Panc1 (cell line): ENCODE measurements at places on chromosomes 13 and 19.

DNA sequence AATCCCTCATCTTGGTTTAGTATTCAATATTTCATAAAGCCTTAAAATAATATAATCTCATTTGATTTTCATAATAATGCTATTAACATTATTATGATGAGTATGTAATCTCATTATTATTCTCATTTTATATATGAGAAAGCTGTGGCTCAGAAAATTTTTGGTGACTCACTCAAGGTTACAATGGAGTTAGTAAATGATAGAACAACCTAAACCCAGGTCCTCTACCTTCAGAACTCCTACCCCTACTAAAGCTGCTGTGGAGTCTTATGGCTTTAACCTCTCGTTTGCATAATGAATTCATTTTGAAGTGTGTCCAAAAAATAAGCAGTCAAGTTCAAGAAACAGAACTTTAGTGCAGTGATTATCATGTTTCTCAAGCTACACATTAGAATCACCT lies 226.3 kb downstream of the TBC1D4 start:
- no peak for DNase-seq

DNA sequence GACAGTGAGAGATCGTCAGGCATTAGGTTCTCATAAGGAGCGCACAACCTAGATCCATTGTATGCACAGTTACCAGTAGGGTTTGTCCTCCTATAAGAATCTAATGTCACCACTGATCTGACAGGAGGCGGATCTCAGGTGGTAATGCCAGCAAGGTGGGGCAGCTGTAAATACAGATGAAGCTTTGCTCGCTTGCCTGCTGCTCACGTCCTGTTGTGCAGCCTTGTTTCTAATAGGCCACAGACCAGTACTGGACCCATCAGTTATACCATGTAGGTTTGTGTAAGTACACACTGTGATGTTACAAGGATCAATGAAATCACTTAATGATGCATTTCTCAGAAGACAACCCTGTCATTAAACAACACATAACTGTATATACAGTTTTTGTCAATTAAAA lies 23.5 kb downstream of the VWA8 start:
- DNase-seq, result no peak

DNA sequence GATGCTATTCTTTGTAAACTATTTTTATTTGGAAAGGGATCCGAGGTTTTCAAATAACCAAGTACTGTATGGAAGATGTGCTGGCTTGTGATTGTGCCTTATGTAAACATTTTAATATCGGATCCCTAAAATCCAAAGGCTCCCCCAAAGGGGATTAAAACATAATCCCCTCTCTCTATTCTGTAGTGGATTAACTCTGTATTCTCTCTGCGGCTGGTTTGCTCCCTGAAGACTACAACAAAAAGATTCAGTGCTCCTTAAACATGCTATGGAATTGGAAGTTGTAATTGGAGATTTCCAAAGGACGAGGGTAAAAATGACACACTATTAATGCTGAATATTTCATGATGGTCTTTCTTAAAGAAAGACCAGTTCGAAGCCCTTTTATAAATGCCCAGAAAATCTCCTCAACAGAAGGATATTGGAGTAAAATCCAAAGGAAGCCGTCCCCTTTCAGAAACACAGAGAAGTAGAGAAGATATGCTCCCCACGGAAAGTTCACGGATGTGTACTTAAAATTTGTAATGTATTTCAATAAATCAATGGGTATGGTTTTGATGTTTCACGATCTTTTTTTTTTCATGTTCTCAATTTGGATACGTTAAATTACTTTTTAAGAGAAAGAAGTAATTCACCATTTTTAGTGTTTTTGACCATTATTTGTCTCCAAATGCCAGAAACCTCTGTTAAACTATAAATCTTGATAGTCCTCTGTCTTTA lies 6.5 kb downstream of the MAB21L1 start:
- no peak for DNase-seq

- DNase-seq, result no peak
These were observed 26.2 kb downstream of the CSNK1G2 start for GRCh38 chr19:1967087-1967608.

DNA sequence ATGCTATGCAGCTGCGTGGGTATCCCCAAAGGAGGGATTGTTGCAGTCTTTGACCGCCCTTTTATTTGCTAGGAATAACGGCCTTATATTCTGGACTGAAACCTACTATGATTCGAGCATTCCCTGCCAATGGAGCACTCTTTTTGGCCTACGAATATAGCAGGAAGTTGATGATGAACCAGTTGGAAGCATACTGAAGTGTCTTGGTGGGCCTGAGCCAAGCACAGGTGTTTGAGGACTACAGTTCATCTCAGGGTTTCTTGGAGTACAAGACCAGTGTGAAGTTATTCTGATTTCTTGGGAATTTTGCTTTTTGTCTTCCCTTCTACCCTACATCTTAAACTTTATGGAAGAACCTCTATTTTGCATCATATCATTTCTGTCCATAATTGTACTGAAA lies 20.1 kb downstream of the SLC25A15 start:
- DNase-seq, result no peak

DNA sequence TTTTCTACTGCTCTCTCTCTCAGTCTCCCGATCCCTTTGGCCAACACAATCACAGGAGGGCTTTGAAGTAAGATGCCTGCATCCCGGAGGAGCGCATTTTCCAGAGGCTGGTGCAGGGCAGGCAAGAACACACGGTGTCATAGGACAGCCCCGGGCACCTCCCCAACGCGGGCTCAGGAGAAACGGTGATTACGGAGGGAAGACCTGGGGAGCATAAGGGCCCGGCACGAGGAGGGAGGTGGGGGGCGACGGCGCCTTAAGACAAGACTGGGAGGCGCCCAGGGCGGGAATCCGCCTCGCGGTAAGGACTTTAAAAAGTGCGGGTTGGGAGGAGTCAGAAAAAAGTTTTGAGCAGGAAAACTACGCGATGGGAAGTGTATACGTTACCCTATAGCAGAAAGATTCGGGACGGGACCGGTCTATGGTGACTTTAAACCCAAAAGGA lies 18.7 kb upstream of the ZNF888 start:
- DNase-seq, result no peak

GRCh38 chr13:21012211-21012610 lies 49.2 kb downstream of the LATS2 start:
- DNase-seq, result no peak

DNA sequence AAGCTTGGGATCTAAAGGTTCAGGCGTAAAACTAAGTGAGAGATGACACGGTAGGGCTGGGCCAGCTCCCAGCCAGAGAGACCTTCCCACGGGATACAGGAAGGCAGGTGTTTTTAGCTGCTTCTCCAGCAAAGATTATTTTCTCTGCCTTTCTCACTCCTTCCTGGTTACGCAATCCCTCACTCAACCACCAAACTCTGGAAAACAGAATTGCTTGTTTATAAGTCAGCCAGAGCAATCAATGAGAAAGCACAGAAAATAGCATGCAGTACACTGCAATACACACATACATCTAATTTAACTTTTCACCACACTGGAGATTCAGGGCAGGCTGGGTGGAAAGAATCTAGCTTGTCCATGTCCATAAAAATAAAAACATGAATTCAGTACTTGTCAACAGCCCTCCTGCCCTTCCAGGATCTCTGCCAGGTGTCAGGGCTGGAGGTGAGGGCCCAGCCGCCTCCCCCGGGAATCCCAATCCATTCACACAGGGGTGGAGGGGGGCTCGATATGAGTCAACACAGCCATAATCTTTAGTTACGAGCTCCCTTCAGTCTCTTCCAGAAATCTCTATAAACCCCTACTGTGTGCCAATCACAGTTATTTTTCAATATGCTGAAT lies 12.2 kb downstream of the RHPN2 start:
- no peak for DNase-seq

DNA sequence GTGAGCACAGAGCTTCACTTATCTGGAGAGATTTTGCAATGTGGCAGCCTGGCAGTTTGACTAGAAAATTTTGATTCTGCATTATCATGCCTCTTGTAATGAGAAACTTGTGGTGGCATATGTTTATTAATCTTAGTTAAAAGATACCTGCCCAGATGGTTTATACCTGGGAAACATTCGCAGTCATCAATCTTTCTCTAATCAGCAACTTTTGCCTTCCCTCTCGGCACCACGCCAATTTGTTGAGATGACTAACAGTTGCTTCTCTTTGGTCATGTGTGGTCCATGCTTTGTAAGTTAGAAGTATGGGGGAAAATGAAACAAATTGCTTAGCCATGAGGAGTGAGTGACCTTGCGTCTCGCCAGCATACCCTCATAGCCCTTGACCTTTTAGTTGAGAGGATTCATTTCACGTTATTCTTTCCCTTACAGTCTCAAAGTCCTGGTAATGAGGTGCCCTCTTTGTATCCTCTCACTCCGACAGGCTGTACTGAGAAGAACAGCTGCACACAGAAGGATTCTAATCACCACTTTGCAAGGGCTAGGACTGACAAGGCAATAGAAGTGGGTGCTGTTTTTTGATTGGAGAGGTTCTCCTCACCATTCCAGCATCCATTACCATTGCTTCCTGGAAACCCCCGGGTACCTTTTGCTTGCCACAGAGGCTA lies 201.4 kb downstream of the OXGR1 start:
- no peak for DNase-seq

DNA sequence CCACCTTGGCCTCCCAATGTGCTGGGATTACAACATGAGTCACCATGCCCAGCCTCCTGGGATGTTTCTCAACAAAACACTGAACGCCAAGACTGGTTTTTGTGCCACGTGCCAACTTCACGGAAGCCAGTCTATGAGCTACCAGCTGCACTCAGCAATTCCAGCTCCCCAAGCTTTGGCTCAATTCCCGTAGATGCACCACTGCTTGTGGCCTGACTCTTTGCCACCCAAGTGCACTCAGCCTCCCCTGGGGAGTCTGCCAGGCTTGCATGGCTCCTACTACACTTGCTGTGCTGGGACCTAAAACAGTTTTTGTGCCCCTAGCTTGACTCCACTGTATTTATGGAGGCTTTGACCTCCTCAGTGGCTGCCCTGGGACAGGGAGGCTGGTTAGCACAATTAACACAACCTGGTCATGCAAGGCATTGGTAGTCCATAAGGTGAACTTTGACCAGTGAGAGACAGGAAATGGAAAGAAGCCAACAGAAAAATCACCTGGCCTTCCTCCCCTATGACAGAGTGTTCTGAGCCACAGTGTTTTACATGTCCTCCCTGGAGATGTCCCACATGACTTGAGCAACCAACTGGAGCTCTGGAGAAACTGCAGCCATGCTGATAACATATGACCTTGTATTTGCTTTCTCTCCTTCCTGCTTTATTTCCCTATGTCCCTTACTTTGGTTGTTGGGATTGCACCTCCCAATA lies 1173.1 kb downstream of the UQCRFS1 start:
- no peak for DNase-seq

DNA sequence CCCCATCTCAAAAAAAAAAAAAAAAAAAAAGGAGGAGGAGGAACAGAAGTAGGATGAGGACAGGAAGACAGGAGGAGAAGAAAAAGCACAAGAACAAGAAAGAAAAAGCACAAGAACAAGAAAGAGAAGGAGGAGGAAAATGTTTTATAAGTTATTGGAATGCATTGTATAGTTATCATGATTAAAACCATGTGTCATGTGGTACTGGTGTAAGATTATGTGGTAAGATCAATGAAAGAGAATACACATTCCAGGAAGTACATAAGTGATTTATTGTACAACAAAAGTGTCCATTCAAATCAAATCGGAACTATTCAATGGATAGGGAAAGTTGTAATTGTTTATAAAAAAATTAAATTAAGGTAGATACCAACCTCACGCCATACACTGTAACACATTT lies 167.7 kb downstream of the MZT1 start:
- no peak for DNase-seq

- no peak for DNase-seq
These were observed 37.3 kb downstream of the ITGBL1 start for GRCh38 chr13:101489643-101490405.

DNA sequence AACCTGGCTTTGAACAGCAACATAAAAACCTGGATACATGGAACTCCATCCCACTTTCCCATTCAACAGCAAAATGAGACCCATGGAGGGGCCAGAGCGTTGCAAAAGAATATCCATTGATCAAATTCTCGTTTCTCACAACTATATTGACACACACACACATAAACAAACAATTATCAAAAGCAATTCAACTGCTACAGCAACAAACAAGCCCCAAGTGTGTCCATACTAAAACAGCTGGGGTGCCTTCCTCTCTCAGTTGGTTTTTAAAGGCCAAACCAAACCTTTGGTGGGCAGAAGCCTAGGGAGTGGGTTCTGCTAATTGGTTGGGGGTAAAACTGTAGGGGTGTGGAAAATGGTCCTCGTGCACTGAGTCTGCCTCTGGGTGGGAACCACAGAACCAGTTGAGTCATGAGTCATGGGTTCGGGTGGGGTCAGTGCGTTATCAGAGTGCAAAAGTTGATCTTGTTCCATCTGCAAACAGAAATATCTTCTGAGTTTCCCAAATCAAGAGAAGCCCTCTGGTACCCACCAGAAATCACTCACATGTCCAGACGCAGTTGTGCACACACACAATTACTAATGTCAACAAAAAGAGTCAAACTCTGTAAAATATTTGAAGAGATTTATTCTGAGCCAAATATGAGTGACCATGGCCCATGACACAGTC lies 18.5 kb downstream of the GPR42 start:
- DNase-seq, result no peak

GRCh38 chr13:29429286-29429900 lies 166.1 kb downstream of the SLC7A1 start:
- DNase-seq, result no peak

GRCh38 chr19:40035996-40036395 lies 20.0 kb downstream of the ZNF780B start:
- DNase-seq, result no peak

DNA sequence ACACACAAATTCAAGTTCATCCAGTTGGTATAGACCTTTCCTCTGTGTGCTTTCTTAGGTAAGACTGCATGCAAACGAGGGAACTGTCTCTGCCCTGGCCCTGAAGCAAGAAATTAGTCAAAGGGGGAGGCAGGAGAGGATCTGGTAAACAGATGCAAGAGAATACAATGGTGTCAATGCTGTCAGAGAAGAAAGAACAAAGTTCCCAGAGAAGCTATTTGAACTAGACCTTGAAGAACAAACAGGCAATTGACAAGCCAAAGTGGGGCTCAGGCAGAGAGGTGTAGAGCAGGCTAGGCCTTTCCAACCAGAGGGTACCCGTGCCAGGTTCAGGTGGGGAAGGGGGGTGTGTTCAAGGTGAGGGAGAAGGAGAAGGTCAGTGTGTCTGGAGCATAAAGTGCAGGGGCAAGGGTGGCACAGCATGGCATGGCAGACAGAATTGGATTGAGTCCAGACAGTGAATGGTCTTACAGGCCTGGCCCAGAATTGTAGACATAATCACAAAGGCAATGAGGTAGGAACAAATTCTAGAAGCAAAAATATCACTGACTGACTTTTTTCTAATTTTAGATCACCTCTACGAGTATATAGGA lies 95.0 kb upstream of the STARD13 start:
- DNase-seq, result no peak

DNA sequence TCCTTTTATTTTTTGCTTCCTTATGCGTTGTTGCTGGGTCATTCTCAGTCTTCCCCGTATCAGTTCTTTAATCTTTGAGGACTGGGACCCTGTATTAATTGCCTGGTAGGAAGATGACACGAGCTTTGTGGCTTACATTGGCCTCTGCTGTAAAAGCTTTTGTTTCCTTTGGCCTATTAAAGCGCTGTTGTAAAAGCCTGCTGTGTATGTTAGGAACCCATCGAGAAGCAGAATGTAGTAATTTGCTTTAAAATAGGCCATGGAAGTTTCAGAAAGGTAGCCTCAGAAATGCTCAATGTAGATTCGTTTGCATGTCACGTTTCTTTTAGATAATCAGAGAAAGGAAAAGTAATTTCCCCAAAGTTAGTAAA lies 257.5 kb upstream of the STARD13 start:
- DNase-seq, result no peak

GRCh38 chr19:34124828-34125227 lies 47.5 kb upstream of the LSM14A start:
- DNase-seq, result no peak
